ENCODE measurements at places on chromosomes 3 and 15.

DNA sequence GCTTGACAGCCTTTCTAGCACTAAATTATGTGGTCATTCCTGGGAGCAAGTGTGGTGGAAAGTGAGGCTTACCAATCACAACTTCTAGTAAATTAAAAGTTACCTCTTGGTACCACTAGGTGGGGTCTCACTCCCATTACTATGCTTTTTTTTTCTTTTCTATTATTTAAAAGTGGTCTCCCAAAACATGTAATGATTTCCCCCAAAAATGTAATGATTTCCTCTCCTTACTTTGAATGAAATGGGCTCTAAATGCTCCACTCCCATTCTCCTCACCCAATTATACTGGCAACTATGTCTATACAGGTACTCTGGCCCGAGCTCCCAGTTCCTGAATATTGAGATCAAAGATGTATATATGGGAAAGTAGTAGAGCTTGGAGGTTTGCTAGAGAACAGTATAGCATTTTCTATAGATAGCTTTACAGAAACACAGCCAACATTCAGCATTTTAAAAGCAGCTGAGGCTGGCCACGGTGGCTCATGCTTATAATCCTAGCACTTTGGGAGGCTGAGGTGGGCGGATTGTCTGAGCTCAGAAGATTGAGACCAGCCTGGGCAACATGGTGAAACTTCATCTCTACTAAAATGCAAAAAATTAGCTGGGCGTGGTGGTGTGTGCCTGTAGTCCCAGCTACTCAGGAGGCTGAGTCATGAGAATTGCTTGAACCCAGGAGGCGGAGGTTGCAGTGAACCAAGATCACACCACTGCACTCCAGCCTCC, 70.9 kb downstream of the DCUN1D1 start:
- ATAC-seq, result peak; percentile 71

DNA sequence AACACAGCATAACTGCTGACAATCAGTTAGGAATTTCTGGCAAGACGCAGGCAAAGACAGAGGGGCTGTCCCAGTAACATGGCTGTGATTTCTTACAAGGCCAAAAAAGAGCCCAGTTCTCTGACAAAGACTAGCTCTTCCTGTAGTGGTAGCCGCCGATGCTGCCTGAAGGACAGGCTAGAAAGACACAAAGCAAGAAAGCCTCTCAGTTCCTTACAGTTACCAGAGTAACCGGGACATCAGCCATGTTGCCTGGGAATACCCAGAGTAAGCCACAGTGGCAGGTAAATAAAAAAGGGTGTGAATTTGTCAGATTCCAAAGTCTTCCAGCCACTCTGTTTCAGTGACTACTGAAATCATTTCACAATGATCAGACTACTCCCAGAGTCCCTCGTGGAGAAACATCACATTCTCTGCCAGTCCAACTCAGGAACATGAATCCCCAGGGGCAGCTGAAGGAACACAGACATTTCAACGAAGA, 493.6 kb upstream of the ADAMTS9 start:
- no peak for ATAC-seq

DNA sequence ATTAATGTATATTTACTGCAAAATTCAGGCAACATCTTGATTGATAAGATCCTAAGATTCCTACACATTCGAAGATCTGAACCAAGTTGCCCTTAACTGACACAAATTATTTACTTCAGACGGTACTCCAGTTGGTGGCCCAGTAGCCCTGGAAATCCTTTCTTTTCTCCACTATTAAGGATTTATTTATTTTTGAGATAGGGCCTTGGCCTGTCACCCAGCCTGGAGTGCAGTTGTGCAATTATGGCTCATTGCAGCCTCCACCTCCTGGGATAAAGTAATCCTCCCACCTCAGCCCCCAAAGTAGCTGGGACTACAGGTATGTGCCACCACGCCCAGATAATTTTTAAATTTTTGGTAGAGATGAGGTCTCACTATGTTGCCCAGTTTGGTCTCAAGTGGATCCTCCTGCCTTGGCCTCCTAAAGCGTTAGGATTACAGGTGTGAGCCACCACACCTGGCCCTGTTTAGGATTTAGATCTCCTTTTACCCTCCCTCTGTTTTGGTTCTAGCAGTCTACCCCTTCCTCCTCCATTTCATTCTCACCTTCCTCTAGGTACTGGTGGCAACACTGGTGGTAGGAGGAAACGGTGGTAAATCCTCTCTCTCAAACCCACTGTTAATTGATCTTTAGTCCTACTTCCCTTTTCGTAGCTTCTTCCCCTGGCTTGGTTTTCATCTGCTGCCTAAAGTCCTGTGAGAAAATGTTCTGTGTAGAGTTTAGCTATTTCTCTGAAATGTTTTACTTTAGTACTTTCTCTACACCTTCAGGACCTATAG, 12.7 kb upstream of the ZNF609 start:
- no peak for ATAC-seq

DNA sequence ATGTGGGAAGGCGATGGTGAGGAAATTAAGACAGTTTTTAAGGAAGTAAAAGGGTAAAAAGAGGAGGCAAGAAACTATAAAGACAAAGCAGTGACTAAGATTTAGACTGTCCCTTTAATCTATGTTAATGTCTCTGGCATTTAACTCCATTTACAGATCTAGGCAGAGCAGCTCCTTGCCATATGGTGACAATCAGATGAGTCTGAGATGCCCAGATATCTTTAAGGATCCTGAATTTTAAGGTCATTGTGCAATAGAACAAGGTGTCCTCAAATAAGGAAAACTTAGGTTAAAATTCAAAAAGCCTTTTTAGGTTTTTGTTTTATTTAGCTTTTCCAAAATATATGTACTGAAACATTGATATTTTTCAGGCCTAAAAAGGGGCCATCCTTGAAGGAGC, 24.1 kb downstream of the RASGRP1 start:
- no peak for ATAC-seq

DNA sequence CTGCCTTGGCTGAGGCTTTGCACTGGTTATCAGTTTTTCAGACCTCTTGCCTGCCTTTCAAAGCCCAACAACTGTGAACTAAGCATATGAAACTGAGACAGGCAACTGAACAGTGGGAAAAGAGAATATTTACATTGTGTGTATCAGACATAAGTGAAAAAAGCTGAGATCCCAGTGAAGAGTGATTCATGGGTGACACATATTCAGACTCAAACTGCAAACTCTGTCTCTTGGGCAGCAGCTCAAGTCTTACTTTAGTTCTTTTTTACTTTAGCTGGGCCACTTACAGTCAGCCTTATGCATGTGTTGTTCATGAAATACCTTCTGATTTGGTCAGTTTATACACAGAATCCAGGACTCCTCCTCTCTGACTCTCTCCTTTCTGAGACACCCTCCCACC, 19.2 kb downstream of the SUCLG2 start:
- ATAC-seq, result peak; percentile 68

DNA sequence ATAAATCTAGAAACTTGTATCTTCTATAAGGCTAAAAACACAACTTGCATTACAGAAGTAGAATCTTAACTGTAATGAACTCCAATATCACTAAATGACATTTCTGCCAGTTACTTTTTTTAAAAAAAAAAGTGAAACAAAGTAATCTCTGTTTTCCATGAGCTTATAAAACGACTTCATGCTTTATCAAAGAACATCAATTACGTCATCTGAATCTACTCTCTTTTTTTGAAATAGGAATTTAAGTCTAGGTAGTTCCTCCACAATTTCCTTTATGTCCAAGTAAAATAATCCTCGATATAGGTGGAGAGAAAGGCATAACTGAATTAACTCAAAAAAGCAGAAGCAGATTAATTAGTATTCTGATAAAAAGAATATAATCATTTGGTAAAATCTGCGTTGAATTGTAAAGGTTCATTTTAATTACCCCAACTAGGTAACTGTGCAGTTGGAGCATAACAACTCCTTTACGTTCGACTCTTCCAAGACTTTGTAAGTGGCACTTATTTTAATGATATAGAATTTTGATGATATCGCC, 1.4 kb downstream of the UACA start:
- no peak for ATAC-seq

- ATAC-seq, result no peak
Measured at GRCh38 chr15:89140595-89140994, 52.3 kb downstream of the ABHD2 start.

- ATAC-seq, result no peak
Measured at GRCh38 chr3:120816728-120817127, 74.2 kb downstream of the GTF2E1 start.

- peak; percentile 90 for ATAC-seq
Measured at GRCh38 chr3:61903931-61904657, 342.7 kb downstream of the PTPRG start.

DNA sequence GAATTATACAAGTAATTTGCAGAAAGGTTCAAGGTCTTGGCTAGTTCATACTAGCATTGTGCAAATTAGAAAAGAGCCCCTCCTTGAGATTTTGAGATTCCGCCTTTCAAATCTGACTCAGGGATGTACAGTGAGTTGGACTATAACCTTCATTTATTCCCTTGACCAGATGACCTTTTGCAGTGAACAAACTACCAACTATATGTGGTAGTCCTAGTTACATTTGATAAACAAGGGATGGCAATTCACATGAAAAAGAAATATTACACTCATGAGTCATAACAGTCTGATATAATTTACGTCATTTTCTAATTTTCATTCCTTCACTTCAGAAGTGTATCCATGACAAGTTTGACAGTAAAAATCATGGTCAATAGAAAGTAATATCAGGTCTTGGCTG, 860.4 kb downstream of the ROBO1 start:
- peak; percentile 72 for ATAC-seq

GRCh38 chr3:64541803-64542202, 146.0 kb downstream of the ADAMTS9 start:
- no peak for ATAC-seq

GRCh38 chr15:56959318-56959648, 40.8 kb downstream of the TCF12 start:
- no peak for ATAC-seq

DNA sequence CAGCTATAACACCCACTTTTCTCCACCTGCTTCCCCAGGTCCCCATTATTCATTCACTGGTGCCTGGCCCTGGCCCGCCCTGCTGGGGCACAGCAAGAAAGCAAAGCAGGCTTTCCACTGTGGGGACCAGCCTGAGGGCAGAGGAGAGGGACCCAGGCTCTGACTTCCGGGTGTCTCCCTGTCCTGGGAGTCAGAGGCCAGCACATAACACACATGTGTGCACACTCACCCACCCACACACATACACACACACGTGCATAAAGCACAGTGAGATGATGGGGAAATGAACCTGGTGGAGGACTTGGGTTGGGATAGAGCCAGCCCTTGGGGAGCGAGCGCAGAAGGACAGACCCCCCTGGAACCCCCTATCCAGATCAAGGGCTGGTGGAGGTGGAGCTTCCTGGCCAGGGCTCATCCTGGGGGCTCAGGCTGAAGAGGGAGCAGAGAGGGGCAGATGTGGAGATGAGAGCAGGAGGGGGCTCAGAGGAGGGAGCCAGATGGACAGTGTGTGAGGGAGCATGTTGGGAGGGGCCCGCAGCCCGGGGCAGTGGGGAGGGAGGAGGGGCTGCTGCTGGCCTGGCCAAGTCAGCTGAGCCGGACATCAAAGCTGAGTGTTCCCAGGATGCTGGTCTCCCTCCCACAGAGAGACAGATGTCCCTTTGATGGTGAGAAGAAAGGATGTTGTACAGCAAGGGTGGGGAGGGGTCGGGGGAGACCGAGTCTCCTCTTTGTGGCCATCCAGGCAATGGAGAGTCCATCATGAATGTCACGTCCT, 78.2 kb downstream of the LINGO1 start:
- no peak for ATAC-seq

GRCh38 chr3:185647880-185648210, 61.8 kb downstream of the SENP2 start:
- no peak for ATAC-seq

GRCh38 chr15:65641768-65642475, 20.2 kb downstream of the SLC24A1 start:
- ATAC-seq, result no peak

- no peak for ATAC-seq
Measured at GRCh38 chr3:62405135-62405534, 31.8 kb upstream of the FEZF2 start.

DNA sequence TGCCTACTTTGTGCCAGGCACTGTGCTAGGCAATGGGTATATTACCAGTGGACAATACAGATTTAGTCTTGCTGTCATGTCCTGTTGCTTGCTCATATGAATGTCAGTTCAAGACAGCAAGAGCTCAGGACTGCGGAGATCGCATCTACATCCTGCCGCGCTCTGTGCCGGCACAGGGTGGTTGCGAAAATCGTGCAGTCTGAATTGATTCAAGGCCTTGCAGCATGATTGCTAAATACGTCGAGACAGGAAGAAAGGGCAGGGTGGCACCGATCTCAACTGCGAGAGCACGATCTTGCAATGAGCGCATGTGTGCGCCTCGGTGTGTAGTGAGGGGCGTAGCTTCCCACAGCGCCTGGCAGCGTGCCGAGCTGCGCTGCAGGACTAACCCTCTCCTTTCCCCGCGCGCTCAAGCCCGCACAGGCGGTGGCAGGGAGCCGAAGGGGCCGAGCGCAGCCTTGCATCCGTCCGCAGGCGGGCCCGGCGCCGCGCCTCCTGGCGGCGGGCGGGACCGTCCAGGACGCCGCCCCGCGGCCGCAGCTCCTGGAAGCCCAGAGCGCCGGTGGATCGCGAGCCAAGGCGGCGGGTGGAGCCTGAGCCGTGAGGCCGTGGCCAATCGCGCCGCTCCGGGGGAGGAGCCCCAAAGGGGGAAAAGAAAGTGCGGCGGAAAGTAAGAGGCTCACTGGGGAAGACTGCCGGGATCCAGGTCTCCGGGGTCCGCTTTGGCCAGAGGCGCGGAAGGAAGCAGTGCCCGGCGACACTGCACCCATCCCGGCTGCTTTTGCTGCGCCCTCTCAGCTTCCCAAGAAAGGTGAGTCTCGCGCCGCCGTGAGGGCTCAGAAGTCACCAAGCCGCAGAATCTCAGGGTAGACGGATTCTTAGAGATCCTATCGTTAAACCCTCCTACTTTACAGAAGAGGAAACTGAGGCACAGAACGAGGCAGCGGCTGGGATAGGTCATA, at the start of gene IL1RAP:
TSS of gene IL1RAP (plus strand) at position 677 of the 962 bp plus-strand sequence. CDS start 50,205 bp downstream, outside the sequence.
- peak; percentile 98 for ATAC-seq
